Fibroblast of skin of abdomen (primary cell): ENCODE measurements at places on chromosomes 4 and X.
A peak's percentile ranks its signal among the peaks of the same experiment; 100 is the strongest.

GRCh38 chr4:80213117-80213815 is 16.0 kb downstream of the PRDM8 start:
- DNase-seq: peak; percentile 41

DNA sequence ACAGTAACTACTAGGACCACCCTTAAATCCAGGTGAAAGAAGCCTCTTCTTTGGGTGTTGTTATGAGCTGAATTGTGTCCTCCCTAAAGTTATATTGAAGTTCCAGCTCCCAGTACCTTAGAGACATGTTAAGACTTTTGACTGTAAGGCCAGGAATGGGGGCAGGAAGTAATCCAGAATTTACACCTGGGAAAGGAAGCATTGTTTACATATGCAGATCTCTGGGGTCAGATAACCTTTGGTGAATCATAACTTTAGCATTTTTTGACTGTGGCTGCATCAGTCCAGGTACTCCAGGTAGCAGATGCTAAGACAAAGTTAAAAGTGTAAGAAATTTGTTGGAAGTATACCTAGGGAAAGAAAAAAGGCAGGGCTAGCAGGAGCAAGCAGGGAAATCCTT is 104.9 kb upstream of the CENPE start:
- DNase-seq: no peak

- no peak for DNase-seq
These were observed 52.5 kb downstream of the TRPC5OS start for GRCh38 chrX:111928456-111928855.

DNA sequence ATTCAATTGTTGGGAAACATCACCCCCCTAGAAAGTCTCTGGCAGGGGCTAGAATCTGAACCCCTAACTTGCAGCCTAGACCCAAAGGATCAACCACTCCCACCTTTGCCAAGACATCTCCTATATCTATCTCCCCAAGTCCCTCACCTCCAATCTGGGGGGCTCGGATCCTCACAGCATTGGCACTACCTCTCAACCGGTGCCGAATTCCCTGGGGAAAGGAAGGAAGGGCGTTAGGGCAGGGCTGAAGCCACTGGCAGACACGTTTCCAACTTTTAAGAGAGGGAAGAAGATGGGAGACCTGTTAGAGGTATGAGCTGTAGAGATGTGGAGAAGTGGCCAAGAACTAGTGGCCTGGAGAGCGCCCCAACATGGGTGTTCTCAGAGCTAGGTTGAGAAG is 2.7 kb downstream of the TIMM17B start:
- no peak for DNase-seq

DNA sequence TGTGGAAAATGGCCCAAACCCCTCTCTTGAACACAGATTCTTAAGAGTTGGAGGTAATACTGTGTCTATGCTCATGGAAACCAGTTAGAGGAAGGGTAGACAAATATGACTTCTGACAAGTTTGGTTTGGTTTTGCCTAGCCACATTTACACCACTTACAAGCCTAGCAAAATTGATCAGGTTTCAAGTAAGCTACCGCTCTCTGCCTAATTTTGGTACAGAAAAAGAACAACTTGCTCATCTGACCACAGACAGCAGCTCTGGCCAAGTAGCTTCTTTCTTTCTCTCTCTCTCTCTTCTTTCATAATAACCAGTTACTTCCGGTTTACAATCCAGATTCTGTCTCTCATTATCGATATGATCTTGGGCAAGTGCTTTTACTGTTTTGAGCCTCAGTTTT is 260.0 kb downstream of the GLUD2 start:
- peak; percentile 4 for DNase-seq

DNA sequence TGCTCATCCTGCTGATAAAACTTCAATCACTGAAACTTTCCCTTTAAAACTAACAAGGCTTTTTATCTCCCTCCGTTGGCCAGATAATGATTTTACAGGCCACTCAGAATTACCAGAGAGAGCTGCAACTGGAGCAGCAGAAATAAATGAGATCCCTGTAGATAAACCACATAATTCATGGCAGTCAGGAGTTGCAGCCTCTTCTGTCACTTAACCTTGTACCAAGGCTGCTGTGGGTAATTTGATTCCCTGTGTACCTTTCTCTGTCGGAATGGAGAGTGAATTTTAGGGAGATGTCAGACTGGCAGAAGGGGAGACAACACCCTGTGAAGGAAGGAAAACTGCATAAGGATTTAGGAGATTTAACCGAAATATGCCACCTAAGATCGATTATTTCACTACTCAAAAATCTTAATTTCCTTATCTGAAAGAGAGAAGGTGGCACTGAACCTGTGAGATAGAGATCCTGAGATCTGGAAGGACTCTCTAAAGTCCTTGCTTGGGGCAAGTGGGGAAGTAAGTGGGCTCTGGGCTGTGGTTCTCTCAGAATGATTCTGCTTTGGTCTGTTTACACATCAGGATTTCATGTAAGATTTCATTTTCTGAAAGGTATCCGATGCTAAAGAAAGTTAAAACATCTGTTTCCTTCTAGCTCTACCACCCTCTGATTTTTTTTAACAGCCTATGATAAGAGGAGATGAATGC is 14.3 kb upstream of the TSPAN5 start:
- no peak for DNase-seq

- DNase-seq: no peak
These were observed 3.2 kb downstream of the GBA3 start for GRCh38 chr4:22695917-22696316.

- peak; percentile 2 for DNase-seq
These were observed 21.4 kb upstream of the PPP2R2C start for GRCh38 chr4:6493658-6494304.

- no peak for DNase-seq
These were observed 80.0 kb upstream of the AFAP1 start for GRCh38 chr4:8019396-8020365.
